Activated naive CD4-positive, alpha-beta T cell treated with anti-CD3 and anti-CD28 coated beads, Interleukin-2, amount 10 ng/mL, durations not matched to agents 7 days and 5 days (primary cell): ENCODE measurements at places on chromosomes 12 and 14.

- no peaks in the 10 kb centered on the region for H3K36me3 ChIP-seq
- no peak for DNase-seq
- no peak overlapping the region for H3K27ac ChIP-seq
These were observed 45.3 kb downstream of the SPRING1 start for GRCh38 chr12:116692605-116693004.

DNA sequence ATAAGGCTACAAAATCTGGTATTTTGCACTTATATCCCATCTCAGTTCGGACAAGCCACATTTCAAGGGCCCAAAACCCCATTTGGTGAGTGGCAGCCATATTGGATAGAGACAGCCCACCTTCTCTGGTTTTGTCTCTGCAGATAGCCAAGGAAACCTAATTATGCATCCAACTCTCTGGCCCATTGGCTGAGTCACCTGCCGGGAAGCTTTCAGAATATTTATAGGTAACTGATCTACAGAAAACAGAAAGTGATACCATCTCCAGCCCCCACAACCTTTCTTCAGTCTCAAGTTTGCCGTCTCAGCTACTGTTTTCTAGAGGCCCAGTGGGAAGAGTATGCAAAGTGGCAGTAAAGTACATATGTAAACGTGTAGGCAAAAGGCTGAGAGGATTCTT lies 33.7 kb upstream of the PPP1CC start:
- peak; percentile 62 for DNase-seq
- H3K4me3 ChIP-seq, result no peak overlapping the region
- peaks cover 75% of the 10 kb centered on the region for H3K4me1 ChIP-seq
- H3K27me3 ChIP-seq, result no peaks in the 10 kb centered on the region
- H3K27ac ChIP-seq, result peak overlapping the region; percentile 88

GRCh38 chr12:117686911-117687377 lies 281.8 kb downstream of the KSR2 start:
- H3K36me3 ChIP-seq, result no peaks in the 10 kb centered on the region
- no peak overlapping the region for H3K27ac ChIP-seq
- H3K4me3 ChIP-seq, result no peak overlapping the region
- no peaks in the 10 kb centered on the region for H3K4me1 ChIP-seq

DNA sequence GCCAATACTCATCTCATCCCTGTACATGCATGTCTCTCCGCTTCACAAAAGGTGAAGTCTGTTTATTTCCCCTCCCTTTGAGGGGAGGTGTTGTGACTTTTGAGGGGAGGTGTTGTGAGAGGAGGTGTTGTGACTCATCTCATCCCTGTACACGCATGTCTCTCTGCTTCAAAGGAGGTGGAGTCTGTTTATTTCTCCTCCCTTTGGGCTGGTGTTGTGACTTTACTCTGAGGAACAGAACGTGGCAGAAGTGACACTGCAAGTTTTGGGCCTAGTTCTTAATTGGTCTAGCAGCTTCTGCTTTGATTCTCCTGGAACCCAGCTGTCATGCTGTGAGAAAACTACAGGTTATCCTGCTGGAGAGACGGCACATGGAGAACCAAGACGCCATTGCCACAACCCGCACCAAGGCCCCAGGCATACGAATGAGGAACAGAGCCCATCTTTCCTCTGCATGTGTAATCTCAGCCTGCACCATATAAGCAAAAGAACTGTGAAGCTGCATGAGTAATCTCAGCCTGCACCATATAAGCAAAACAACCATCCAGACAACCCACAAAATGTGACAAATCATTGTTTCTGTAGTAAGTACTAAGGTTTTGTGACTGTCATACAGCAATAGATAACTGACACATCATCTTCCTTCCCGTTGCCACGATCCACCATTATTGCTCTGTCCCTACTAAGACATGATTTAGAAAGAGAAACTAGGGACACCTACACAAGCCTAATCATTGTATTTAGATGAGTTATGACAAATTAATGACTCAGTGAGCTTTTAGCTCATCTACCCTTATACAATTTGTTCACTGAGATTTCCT lies 30.0 kb downstream of the GALNT4 start:
- H3K27me3 ChIP-seq, result no peaks in the 10 kb centered on the region
- H3K27ac ChIP-seq, result peak overlapping the region; percentile 12
- H3K4me3 ChIP-seq, result no peak overlapping the region
- DNase-seq, result no peak

DNA sequence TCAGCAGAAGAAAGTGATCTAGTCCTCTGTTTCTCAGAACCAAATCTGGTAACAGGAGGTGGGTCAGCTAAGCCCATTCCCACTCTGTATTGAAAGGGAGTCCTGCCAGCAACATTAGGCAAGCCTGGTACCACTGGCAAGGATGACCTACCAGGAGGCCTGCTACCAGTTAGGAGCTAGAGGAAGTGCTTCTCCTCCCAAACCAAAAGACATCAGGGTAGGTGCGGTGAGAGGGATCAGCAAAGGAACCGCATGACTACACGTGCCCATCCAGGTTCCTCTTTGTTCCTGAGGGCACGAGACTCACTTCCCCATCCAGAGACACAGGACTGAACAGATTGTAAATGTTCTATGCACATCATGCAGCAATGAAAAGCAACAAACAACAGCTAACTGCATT lies 2.8 kb downstream of the KLRC4 start:
- H3K4me1 ChIP-seq, result no peaks in the 10 kb centered on the region
- H3K4me3 ChIP-seq, result no peak overlapping the region
- no peak overlapping the region for H3K27ac ChIP-seq
- no peak for DNase-seq
- H3K36me3 ChIP-seq, result no peaks in the 10 kb centered on the region

GRCh38 chr12:94047781-94048567 lies 100.4 kb upstream of the PLXNC1 start:
- peaks cover 24% of the 10 kb centered on the region for H3K27me3 ChIP-seq
- no peaks in the 10 kb centered on the region for H3K36me3 ChIP-seq
- DNase-seq, result no peak

DNA sequence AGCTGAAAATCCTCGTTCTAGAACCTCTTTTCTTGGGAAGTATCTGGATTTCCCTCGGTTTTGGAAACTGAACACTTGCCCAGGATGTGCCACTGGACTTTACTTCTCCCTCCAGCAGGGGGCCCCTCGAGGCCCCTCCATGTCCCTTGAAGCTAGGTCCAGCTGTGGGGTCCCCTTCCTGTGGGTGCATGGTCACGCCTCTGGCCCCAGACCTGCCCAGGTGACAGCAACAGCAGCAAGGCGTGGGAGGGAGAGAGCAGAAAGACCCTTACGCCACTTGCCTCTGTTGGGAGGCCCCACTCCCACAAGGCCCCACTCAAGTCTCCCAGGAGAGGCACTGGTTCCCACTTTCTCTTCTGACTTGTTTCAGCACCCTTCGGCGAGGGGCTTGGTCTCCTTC lies 3.1 kb downstream of the SLC25A29 start:
- no peak overlapping the region for H3K4me3 ChIP-seq
- peaks cover 19% of the 10 kb centered on the region for H3K4me1 ChIP-seq
- DNase-seq, result peak; percentile 38
- H3K27ac ChIP-seq, result no peak overlapping the region
- H3K27me3 ChIP-seq, result peaks cover 68% of the 10 kb centered on the region

DNA sequence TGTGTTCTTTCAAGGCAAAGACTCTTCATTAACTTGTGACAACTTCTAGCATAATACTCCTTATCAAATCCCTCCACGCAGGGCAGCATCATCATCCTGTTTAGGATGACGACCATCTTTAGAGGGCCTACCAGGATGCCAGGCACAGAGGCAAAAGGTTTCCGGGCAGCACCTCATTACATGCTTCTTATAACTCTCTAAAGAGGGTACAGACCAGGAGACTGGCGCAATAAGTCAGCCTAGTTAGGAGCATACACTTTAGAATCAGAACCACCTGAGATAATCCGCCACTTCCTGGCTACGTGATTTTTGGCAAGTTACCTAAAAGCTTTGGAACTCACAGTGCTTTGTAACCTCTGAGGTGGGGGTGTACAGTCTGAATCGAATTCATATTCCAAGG lies 136.0 kb upstream of the NOS1 start:
- no peak overlapping the region for H3K4me3 ChIP-seq
- H3K4me1 ChIP-seq, result no peaks in the 10 kb centered on the region
- no peaks in the 10 kb centered on the region for H3K36me3 ChIP-seq
- H3K27me3 ChIP-seq, result no peaks in the 10 kb centered on the region

DNA sequence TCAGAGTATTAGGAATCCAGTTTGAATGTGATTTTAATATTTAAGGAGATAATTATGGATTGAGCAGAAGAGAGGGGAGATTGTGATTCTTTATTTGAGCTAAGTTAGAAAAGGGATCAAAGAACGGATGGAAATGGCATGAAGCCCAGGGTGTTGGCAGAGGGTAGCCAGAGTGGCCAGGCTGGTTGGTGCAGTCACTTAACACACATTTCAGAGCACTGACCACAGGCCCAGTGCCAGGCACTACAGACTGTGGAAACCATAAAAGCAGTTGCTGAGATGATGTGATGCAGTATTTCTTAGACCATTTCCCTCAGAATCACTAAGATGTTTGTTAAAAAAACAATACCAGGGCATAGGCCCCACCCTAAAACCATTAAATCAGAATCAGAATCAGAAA lies 167.7 kb upstream of the AMIGO2 start:
- H3K4me3 ChIP-seq, result no peak overlapping the region
- no peaks in the 10 kb centered on the region for H3K27me3 ChIP-seq
- no peak for DNase-seq
- peaks cover 17% of the 10 kb centered on the region for H3K4me1 ChIP-seq
- no peak overlapping the region for H3K27ac ChIP-seq
- peaks cover 72% of the 10 kb centered on the region for H3K36me3 ChIP-seq

- peaks cover 46% of the 10 kb centered on the region for H3K27me3 ChIP-seq
- peaks cover 1% of the 10 kb centered on the region for H3K36me3 ChIP-seq
- no peak overlapping the region for H3K27ac ChIP-seq
- H3K4me1 ChIP-seq, result peaks cover 13% of the 10 kb centered on the region
These were observed 1.9 kb downstream of the NTN4 start for GRCh38 chr12:95788637-95789036.

- no peaks in the 10 kb centered on the region for H3K36me3 ChIP-seq
- H3K27me3 ChIP-seq, result no peaks in the 10 kb centered on the region
- H3K4me3 ChIP-seq, result no peak overlapping the region
- no peaks in the 10 kb centered on the region for H3K4me1 ChIP-seq
These were observed 832.8 kb downstream of the FSCB start for GRCh38 chr14:43674273-43674672.

DNA sequence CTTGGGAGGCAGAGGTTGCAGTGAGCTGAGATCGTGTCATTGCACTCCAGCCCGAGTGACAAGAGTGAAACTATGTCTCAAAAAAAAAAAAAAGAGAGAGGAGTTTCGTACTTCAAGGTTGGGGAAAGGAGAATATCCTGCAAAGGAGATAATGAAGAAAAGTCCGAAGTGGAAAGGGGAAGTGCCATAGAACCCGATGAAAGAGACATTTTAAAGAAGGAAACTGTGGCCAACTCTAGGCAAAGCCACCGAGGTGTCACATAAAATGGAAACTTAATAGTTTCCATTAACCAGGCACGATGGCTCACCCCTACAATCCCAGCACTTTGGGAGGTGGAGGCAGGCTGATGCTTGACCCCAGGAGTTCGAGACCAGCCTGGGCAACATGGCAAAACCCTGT lies 15.0 kb upstream of the LTBP2 start:
- H3K4me1 ChIP-seq, result peaks cover 3% of the 10 kb centered on the region
- no peak for DNase-seq
- no peaks in the 10 kb centered on the region for H3K36me3 ChIP-seq
- H3K4me3 ChIP-seq, result no peak overlapping the region
- H3K27me3 ChIP-seq, result peaks cover 52% of the 10 kb centered on the region

- H3K4me3 ChIP-seq, result no peak overlapping the region
- no peaks in the 10 kb centered on the region for H3K36me3 ChIP-seq
- no peaks in the 10 kb centered on the region for H3K4me1 ChIP-seq
These were observed 29.2 kb downstream of the FBXL14 start for GRCh38 chr12:1565172-1565571.

- H3K27ac ChIP-seq, result peak within 1 kb of the TSS; percentile 37
- no peak for DNase-seq
- peak within 1 kb of the TSS; percentile 61 for H3K4me3 ChIP-seq
- H3K36me3 ChIP-seq, result peaks cover 2% of the 10 kb centered on the region
- H3K27me3 ChIP-seq, result peaks cover 70% of the 10 kb centered on the region
- H3K4me1 ChIP-seq, result peaks cover 24% of the 10 kb centered on the region
These were observed at the start of gene LRFN5 for GRCh38 chr14:41606532-41607303. TSS of gene LRFN5 (plus strand) at chr14:41606876.

DNA sequence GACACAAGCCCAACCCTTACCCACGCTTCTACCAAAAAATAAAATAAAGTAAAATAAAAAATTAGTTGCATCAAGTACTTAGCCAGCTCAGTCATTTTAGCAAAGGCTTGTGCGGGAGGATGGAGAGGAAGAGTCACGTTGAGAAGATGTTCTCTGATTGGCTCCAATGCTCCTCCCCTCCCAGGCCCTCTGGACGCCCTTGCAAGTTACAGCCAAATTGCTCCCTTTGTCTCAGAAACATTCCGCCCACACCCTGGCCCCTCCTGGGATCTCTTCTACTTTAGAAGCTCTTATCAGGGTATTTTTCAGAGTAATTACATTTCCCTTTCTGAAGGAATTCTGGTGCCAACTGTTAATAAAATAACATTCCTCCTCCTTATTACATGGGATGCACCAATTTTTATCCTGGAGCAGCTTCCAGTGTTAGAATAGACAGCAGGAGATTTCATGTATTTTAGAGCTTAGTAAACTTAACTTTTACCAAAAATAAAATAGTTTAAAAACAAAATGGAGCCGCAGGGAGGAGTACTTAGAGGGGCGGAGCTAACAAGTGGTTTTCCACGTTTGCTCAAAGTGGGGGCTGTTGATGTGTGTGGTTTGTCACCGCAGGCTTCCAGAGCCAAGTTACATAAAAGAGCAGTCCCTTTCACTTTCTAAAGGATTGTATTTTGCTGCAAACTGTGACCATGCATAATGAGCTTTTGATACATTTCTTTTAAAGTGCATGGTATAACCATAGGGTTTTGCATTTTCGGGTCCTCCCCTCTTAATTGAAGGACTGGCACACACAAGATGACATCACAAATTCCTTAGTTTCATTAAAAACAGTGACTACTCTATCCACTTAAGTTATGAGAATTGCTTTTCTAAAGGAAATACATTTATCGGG lies 71.7 kb upstream of the RAP1B start:
- peak overlapping the region; percentile 49 for H3K4me3 ChIP-seq
- peak overlapping the region; percentile 95 for H3K27ac ChIP-seq
- peaks cover 4% of the 10 kb centered on the region for H3K27me3 ChIP-seq

DNA sequence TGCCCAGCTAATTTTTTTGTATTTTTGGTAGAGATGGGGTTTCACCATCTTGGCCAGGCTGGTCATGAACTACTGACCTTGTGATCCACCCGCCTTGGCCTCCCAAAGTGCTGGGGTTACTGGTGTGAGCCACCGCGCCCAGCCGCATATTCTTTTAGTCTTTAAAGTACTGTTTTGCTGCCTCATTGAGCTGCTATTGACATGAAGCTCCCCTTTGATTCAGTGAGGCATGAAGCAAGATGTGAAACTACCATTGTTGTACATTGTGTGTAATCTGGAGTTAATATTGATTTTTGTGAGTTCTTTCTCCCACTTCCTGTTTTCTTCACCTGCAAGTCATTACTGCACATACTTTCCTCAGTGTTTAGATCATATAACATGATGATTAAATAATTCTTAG lies 80.8 kb downstream of the MNAT1 start:
- peaks cover 16% of the 10 kb centered on the region for H3K36me3 ChIP-seq
- DNase-seq, result no peak
- H3K4me1 ChIP-seq, result peaks cover 2% of the 10 kb centered on the region

GRCh38 chr14:75647640-75648039 lies 13.0 kb downstream of the ERG28 start:
- H3K4me3 ChIP-seq, result no peak overlapping the region
- H3K36me3 ChIP-seq, result peaks cover 32% of the 10 kb centered on the region
